AG04450 (cell line): ENCODE measurements at places on chromosomes 7 and 10.

GRCh38 chr7:33982425-33982786 is 77.1 kb downstream of the BMPER start:
- DNase-seq = no peak

GRCh38 chr7:68904630-68905029 is 693.6 kb upstream of the AUTS2 start:
- no peak for DNase-seq

- no peak for DNase-seq
These were observed 724 bp downstream of the CFAP46 start for GRCh38 chr10:132941640-132942051.

DNA sequence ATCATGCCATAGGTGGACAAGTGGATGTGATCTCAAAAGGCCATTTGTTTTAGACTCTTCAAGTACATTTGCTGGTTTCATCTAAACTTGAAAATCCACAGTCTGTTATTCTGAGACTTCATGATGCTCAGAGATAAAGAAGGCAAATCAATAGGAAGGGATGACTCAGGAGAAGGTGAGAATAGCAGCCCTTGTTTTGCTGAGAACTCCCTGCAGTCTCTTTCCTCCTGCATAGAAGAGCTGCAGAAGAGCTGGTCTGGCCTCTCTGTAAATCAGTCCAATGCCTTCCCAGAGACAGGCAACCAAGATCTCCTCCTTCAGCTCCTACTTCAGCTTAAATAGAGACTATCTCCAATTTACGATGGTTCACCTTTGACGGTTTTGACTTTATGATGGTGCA is 4.0 kb upstream of the BAIAP2L1 start:
- DNase-seq = no peak

- no peak for DNase-seq
These were observed 207.8 kb upstream of the ETV1 start for GRCh38 chr7:14197280-14197679.
